NCI-H187 (cell line): ENCODE measurements at places on chromosomes 2 and 18.

DNA sequence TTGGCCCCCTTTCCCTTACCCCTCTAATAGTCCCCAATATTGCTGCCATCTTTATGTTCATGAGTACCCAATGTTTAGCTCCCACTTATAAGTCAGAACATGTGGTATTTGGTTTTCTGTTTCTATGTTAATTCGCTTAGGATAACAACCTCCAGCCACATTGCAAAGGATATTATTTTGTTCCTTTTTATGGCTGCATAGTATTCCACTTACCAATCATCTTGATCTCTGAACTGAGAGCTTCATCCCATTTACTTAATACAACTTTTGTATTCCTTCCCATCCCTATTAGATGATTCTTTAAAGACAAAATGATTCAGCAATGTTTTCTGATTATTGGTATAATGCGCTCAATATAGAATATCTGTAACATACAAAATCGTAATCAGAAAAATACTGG, 36.7 kb downstream of the ARL5A start:
- DNase-seq = no peak

DNA sequence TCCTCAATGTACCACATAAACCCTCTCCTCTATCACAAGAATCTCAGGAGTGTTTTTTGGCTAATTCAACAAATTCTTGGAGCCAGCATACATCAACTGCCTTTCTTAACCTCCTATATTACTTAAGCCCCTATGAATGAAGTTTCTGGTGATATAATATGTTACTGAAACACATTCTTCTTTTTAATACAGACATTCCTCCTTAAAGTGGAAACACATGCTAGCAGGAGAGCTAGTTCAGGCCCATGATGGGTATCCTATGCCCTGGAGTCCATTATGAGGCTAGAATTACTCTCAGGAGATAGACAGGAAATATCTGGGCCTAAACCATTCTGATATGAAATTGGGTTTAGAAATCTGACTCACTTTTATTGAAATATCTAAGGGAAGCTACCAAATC, 26.6 kb upstream of the RMDN2 start:
- DNase-seq = no peak

DNA sequence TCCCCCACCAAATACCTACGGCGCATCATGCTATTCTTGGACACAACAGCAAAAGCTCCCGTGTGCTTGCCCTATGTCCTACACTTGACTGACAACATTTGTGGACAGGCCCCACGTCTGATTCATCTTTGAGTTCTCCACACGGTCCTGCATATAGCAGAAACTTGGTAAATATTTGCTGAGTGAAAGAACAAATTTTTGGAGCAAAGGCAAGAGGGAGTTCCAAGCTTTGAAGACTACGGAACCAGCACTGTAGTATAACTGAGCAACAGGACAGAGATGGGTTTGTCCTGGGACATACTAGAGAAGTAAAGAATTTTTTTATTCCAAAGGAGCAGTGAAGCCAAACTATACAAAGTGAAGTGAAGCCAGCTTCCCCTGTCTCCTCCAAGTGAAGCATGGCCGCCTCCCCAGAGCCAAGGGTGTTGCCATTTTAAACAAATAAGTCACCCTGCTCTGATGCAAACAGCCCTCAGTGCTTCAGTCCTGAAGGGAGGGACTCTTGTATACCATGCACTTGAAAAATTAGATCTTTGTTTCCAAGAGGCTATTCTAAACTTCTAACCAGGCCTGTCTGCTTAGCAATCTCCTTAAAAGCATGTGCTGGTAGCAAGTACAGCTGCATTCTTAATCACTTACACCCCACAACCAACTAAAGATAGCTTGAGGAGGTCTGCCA, 35.9 kb downstream of the SPRED2 start:
- DNase-seq = no peak

DNA sequence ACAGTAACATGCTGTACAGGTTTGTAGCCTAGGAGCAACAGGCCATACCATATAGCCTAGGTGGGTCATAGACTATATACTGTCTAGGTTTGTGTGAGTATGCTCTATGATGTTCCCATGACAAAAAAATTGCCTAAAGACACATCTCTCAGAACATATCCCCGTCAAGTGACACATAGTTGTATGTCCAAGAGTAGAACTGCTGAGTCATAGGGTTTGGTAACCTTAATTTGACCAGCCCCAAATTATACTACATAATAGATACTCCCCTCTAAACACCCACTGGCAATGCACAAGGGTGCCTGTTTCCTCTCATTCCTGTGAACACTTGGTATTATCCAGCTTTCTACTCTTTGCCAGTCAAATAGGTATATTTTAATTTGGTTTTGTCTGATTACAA, 161.6 kb downstream of the LCLAT1 start:
- no peak for DNase-seq

DNA sequence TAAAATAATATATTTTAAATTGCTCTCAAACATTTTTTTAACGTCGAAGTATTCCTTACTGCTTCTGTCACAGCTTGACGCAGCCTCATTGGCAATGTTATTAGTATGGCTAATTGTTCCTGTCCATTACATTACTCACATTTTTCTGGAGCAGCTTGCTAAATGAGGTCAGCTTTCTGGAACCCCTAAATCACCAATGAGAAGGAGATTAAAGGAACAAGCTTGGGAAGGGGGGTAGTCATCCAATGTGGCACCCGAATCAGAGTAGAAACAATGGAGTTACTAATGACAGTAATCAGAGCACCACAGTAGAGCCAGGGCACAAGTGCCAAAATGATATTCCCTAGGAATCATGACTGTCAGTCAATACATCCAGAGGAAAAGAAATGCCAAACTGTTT, 5.1 kb downstream of the NEUROD1 start:
- no peak for DNase-seq

DNA sequence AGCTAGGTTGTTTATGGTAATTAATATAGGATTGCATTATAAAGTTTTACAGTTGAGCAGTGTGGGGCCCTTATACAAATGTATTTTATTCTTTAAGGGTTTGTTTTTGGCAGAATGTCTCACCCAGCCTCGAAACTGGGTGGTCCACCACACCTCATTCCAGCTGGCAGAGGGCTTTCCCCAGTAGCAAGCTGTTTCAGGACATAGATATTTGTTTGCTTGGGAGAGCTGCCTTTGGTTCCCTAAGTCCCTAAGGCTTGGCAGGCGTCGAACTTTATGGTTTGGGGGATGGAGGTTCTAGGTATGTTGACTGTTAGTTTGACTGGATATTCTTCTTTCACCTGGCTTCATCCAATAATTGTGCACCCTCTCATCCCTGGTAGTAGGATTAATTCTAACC, 205.9 kb downstream of the KCNS3 start:
- no peak for DNase-seq

DNA sequence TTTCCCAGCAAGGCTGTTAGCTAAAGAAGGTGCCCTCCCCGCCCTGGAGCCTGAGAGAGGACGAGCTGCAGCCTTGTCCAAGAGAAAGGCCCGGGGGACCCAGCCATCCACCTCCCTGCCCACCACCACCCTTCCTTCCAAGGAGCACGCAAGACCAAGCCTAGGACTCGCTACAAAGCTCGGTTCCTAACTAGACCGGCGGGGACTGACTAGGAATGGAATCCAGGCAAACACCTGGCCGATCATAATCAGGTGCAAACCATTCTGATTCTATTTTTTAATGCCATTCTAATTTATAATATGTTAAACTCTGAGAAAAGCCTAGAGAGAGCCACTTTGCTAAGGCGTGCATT, 19.7 kb upstream of the TUBB6 start:
- DNase-seq = no peak

DNA sequence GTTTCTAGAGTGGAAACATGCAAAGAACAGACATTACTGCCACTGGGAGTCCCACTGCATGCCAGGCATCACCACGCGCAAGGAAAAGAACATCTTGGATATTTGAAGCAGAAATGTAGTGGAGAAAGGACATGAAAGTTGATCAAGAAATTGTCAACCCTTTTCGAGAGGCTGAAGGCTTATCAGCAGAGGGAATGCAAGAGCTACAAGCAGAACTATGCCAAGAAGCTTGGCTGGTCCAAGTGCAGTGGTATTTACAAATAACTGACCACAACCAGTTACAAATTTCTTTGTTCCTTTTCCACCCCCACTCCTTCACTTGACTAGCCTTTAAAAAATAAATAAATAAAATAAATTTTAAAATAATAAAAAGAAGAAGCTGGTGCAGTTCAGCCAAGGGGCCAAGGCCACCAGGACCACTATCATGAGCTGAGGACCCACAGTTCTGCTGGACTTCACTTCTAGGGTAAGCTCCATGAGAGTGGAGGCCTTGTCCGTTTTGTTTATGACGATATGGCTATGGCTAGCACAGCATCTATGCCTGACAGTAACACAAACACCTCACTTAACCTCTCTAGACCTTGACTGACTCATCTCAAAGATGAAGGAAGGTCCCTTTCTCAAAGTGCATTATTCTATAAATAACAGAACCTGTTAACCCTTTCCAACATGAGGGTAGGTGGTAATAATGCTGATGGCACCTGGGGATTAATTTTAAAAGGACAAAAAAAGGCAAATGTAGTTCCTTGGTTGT, 20.9 kb downstream of the MARCHF4 start:
- DNase-seq = no peak

- no peak for DNase-seq
Measured at GRCh38 chr2:127193967-127194280, 26.2 kb downstream of the CYP27C1 start.

GRCh38 chr18:29430416-29430815, 1253.5 kb upstream of the CDH2 start:
- DNase-seq = no peak

DNA sequence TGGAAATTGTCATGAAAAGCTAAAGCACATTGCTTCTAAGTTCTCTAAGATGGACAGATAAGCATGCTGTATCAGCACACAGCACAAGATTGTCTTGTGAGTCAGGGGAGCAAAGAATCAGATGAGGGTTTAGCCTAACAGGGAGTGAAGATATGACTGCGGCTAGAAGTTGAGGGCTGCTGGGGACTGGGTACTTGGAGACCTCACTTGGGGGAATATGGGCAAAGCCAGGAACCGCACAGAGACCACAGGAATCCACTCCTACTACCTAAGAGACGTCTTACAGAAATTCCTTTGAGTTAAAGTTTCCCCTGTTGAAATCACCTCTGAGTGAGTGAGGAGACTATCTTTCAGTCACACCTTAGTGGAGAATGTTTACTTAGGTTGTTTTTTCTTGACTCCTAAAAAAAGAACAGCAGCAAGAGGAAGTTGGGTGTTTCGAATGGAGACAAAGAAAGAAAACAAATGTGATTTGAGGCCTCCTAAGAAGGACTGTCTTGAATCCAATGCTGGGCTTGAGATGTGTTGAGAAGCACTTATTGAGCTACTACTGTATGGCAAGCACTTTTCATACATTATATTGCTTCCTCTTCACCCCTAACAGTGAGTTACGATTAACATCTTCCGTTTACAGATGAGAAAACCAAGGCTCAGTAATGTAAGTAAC, 100.7 kb downstream of the ANKRD44 start:
- no peak for DNase-seq

- DNase-seq = no peak
Measured at GRCh38 chr18:35059280-35059927, 18.2 kb downstream of the MAPRE2 start.

- DNase-seq = no peak
Measured at GRCh38 chr2:78411303-78411702, 614.2 kb upstream of the REG3G start.

GRCh38 chr18:5475267-5475666, 68.5 kb downstream of the EPB41L3 start:
- no peak for DNase-seq

GRCh38 chr2:76516861-76517573, 806.3 kb upstream of the GCFC2 start:
- DNase-seq = no peak

- DNase-seq = no peak
Measured at GRCh38 chr2:124662946-124663644, 638.0 kb downstream of the CNTNAP5 start.

GRCh38 chr2:176554101-176555048, 285.1 kb downstream of the MTX2 start:
- peak; percentile 67 for DNase-seq

DNA sequence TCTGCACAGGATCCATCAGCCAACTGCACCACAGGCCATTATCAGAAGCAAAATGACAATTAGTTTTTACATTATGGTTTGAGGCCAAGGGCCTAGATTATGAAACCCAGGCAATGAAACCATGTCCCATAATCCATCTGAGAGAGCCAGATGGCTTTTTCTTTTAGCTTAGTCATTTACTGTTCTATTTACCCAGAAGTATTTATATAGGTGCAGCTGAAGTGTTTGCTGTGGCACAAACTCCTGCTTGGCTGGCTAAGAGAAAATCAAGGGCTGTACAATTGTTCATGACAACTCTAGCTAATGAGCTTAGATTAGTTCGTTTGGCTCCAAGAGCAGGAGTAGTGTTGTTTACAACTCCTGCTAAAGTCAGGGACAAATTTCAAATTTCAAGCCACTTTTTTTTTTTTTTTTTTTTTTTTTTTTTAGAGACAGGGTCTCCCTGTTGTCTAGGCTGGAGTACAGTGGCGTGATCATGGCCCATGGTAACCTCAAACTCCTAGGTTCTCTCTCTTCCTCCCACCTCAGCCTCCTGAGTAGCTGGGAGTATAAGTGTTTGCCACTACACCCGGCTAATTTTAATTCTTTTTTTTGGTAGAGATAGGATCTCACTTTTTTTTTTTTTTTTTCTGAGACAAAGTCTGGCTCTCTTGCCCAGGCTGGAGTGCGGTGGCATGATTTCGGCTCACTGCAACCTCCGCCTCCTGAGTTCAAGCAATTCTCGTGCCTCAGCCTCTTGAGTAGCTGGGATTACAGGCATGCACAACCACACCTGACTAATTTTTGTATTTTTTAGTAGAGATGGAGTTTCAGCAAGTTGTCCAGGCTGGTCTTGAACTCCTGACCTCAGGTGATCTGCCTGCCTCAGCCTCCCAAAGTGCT, 18.4 kb upstream of the REV1 start:
- peak; percentile 41 for DNase-seq

GRCh38 chr2:156538083-156538504, 101.9 kb downstream of the GPD2 start:
- no peak for DNase-seq

- DNase-seq = no peak
Measured at GRCh38 chr2:25363733-25364132, 22.0 kb upstream of the DNMT3A start.

GRCh38 chr18:44107187-44107586, 573.5 kb upstream of the SETBP1 start:
- no peak for DNase-seq

- no peak for DNase-seq
Measured at GRCh38 chr2:44931198-44931780, 10.2 kb upstream of the SIX3 start.

DNA sequence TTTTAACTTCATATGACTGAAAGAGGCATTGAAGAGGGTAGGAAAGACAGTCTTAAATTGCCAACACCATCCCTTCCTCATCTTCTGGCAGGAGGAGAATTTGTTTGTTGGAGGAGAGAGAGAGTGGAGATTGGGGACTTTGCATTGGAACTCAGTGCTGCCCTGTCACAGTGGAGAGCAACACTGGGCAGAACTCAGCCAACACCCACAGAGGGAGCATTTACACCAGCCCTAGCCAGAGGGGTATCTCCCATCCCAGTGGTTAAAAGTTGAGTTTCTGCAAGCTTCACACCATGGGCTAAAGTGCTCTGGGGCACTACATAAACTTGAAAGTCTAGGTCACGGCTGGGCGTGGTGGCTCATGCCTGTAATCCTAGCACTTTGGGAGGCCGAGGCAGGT, 174.1 kb downstream of the ANKRD30B start:
- no peak for DNase-seq

- DNase-seq = no peak
Measured at GRCh38 chr2:30809938-30810337, 2.7 kb upstream of the CAPN13 start.

GRCh38 chr2:53813151-53813550, 26.3 kb downstream of the ERLEC1 start:
- no peak for DNase-seq

- DNase-seq = no peak
Measured at GRCh38 chr2:206531996-206532543, 88.7 kb downstream of the ADAM23 start.
